ENCODE measurements at places on chromosomes 12 and 14. TPM values are rescaled to one million over a fixed set of nuclear protein-coding genes. Genes with fewer than 3 reads are reported as not detected.

NEUROD4 gene
- not detected for total RNA-seq

DNA sequence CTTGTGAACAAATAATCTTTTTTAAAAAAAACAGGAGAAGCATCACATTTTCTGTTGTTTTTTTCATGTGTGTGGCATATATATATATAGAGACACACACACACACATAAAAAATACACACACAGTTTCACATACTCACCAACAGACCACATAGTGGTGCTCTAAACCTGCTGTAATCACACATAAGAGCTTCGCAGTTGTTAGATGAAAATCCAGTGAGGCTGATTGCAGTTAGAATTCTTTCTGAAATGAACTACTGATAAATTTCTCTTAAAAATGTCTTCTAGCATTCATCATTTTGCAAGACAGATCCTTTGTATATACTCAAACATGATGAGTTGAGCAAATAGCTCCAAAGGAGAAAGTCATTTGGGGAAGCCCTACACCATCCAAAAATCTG lies 434.3 kb upstream of the STXBP6 start:
- no peaks in the 10 kb centered on the region for H3K36me3 ChIP-seq
- no peak for DNase-seq
- no peak overlapping the region for H3K27ac ChIP-seq
- H3K4me1 ChIP-seq = no peaks in the 10 kb centered on the region

PRB3 gene
- total RNA-seq = not detected

DNA sequence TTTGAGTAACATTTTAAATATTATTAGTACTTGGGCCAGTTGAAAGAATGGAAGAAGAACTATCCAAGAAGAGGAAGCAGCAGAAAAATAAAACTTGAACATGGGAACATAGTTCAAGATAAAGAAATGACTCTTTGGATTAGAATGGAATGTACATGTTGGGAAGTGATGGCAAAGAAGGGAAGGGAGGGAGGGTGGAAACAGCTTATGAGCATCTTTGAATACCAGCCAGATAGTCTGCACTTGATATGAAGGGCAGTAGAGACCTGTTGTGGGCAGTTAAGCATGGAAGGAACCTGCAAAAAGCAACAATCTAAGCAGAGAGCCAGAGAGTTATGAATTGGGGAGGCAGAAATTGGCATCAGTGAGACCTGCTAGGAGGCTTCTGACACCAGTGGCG lies 10.0 kb upstream of the IL22 start:
- no peak overlapping the region for H3K27ac ChIP-seq
- H3K4me3 ChIP-seq = no peak overlapping the region
- no peaks in the 10 kb centered on the region for H3K4me1 ChIP-seq
- peaks cover 82% of the 10 kb centered on the region for H3K27me3 ChIP-seq

GRCh38 chr12:109772622-109773321 lies 59.1 kb downstream of the FAM222A start:
- DNase-seq = no peak
- H3K27me3 ChIP-seq = no peaks in the 10 kb centered on the region
- H3K4me3 ChIP-seq = no peak overlapping the region
- H3K36me3 ChIP-seq = peaks cover 11% of the 10 kb centered on the region

GRCh38 chr12:57224973-57225679 lies 4.4 kb upstream of the SHMT2 start:
- DNase-seq = peak; percentile 63
- no peak overlapping the region for H3K27ac ChIP-seq
- H3K27me3 ChIP-seq = peaks cover 81% of the 10 kb centered on the region
- H3K4me3 ChIP-seq = no peak overlapping the region
- H3K36me3 ChIP-seq = peaks cover 31% of the 10 kb centered on the region

DNA sequence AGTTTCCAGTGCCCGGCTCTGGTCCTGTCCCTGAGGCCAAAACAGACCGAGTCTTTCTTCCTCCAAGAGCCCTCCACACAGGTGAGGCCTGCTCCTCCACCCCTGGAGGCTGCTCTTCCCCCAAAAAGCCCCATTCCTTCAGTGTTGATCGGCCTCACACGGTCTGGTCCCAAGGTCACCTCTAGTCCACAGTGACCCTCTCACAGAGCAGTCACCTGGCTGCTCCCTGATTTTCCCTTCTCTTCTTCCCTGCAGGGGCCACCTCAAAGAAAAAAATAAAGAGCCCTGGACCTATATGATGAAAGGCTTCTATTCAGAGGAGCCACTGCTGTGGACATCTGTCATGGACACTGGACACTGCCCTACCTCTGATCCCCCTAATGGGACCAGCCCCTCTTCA lies 42.5 kb downstream of the TTC7B start:
- no peak overlapping the region for H3K27ac ChIP-seq
- no peaks in the 10 kb centered on the region for H3K36me3 ChIP-seq
- H3K4me3 ChIP-seq = no peak overlapping the region
- no peak for DNase-seq

DNA sequence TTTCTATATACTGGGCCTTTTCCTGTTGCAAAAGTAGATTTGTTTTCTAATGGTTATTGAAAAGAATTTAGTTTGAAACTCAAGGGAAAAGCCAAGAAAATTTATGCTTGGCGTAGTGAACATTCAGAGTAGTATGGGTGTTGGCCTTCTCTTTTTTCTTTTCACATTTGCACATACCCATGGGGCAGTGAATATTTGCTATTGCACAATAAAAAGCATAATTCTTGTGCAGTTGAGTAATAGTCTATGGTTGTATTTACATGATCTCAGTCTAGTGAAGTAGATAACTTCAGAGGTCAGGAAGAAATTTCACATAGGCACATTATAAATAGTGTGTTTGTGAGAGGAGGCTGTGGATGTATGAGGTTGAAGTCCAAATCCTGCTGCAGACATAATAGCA lies 158.1 kb downstream of the FLRT2 start:
- H3K36me3 ChIP-seq = no peaks in the 10 kb centered on the region
- no peak for DNase-seq
- H3K4me1 ChIP-seq = no peaks in the 10 kb centered on the region

DNA sequence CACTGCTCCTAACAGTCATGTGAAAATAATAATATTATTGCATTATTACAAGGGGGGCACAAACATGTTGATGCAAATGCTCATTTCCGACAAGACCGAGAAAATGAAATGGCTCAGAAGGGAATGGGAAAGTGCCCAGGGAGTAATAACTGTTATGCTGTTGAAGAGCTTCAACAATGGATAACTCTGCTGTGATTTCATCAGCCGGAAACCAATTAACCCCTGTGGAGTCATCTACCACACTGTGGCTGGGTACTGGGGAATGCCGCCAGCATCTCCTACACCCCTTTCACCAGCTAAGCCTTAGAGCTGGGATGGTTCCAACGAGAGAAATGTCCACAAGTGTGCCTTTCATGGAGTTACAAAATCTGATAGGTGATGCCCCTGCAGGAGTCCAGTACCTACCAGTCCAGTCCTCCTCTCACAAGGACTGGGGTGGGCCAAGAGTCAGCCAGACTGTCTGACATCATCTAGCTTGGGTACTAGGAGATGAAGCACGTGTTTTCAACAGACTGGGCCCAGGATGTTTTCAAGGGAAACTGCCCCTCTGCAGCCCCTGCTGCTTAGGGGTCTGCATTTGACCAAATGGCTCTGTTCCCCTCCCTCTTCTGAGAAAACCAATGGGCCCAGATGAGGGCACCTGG lies 509.3 kb upstream of the CCDC196 start:
- H3K4me3 ChIP-seq = no peak overlapping the region
- peaks cover 45% of the 10 kb centered on the region for H3K27me3 ChIP-seq
- H3K36me3 ChIP-seq = no peaks in the 10 kb centered on the region
- DNase-seq = no peak

GRCh38 chr14:26395726-26396125 lies 202.1 kb downstream of the NOVA1 start:
- no peak for DNase-seq
- H3K4me1 ChIP-seq = no peaks in the 10 kb centered on the region
- H3K4me3 ChIP-seq = no peak overlapping the region
- no peak overlapping the region for H3K27ac ChIP-seq
- no peaks in the 10 kb centered on the region for H3K36me3 ChIP-seq

DNA sequence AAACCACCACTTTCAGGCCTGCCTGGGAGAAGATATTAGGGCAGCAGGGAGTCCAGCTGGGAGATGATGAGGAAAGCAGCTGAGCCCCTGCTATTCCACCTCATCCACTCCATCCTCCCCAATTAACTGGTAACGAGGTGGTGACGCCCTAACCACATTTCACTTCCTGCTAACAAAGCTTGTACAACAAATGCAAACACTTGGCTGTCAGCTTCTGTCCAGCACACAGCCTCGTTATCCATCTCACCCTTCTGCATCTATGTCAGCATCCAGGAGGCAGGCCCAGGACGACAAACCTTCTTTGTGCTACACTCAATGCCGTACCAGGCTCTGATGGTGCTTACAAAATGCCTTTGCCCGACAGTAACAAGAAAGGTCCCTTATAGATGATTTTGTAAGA lies 225.4 kb downstream of the APAF1 start:
- H3K4me3 ChIP-seq = no peak overlapping the region
- no peaks in the 10 kb centered on the region for H3K4me1 ChIP-seq
- no peak for DNase-seq
- H3K36me3 ChIP-seq = no peaks in the 10 kb centered on the region

GRCh38 chr12:104457746-104458693 lies 1.3 kb downstream of the CHST11 start:
- H3K36me3 ChIP-seq = peaks cover 20% of the 10 kb centered on the region
- peak; percentile 40 for DNase-seq
- peaks cover 7% of the 10 kb centered on the region for H3K4me1 ChIP-seq
- peak overlapping the region; percentile 3 for H3K27ac ChIP-seq
- H3K4me3 ChIP-seq = peak overlapping the region; percentile 95

GRCh38 chr12:106112145-106112821 lies 26.5 kb downstream of the NUAK1 start:
- no peaks in the 10 kb centered on the region for H3K36me3 ChIP-seq
- peaks cover 20% of the 10 kb centered on the region for H3K4me1 ChIP-seq
- H3K4me3 ChIP-seq = no peak overlapping the region
- no peaks in the 10 kb centered on the region for H3K27me3 ChIP-seq
- no peak for DNase-seq

PGF gene
- total RNA-seq = 1.2 TPM
